ENCODE measurements at places on chromosomes 2 and 18. TPM values are rescaled to one million over a fixed set of nuclear protein-coding genes. Genes with fewer than 3 reads are reported as not detected.
A peak's percentile ranks its signal among the peaks of the same experiment; 100 is the strongest.

- no peak overlapping the region for H3K4me3 ChIP-seq
- no peaks in the 10 kb centered on the region for H3K27me3 ChIP-seq
- DNase-seq, result peak; percentile 63
Observed at GRCh38 chr2:52976143-52976949, 791.3 kb upstream of the CHAC2 start.

GRCh38 chr2:179331061-179331460 lies 66.4 kb upstream of the SESTD1 start:
- H3K4me1 ChIP-seq, result peaks cover 13% of the 10 kb centered on the region
- no peak for DNase-seq
- no peaks in the 10 kb centered on the region for H3K27me3 ChIP-seq
- no peaks in the 10 kb centered on the region for H3K36me3 ChIP-seq
- no peak overlapping the region for H3K27ac ChIP-seq
- H3K4me3 ChIP-seq, result no peak overlapping the region

Gene BCL11A
- total RNA-seq, result 4.3 TPM

- H3K4me1 ChIP-seq, result peaks cover 6% of the 10 kb centered on the region
- H3K27me3 ChIP-seq, result no peaks in the 10 kb centered on the region
- DNase-seq, result no peak
- no peak overlapping the region for H3K27ac ChIP-seq
- peaks cover 7% of the 10 kb centered on the region for H3K36me3 ChIP-seq
- no peak overlapping the region for H3K4me3 ChIP-seq
Observed at GRCh38 chr18:75497576-75498235, 70.2 kb upstream of the SMIM21 start.

DNA sequence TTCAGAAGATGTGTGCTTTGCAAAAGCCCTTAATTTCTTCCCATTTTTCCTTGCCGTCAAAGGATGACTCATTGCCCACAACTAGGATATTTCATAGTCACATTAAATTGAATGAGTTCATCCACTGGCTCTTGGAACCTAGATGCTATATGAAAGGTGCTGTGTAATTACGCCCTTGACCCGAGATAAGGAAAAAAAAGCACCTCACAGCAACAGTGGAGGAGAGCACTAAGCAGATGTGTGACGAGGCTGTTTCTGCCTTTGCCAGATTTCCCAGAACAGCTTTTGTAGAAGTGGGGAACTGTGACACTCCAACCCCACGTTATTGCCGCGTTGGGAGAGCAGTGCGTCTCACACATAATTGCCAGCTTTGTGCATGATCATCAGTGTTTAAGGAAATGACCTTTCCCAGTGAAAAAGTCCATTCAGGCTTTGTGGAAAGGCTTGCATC lies 33.3 kb upstream of the TMEM87B start:
- H3K4me1 ChIP-seq, result peaks cover 5% of the 10 kb centered on the region
- no peak overlapping the region for H3K27ac ChIP-seq
- no peak overlapping the region for H3K4me3 ChIP-seq

DNA sequence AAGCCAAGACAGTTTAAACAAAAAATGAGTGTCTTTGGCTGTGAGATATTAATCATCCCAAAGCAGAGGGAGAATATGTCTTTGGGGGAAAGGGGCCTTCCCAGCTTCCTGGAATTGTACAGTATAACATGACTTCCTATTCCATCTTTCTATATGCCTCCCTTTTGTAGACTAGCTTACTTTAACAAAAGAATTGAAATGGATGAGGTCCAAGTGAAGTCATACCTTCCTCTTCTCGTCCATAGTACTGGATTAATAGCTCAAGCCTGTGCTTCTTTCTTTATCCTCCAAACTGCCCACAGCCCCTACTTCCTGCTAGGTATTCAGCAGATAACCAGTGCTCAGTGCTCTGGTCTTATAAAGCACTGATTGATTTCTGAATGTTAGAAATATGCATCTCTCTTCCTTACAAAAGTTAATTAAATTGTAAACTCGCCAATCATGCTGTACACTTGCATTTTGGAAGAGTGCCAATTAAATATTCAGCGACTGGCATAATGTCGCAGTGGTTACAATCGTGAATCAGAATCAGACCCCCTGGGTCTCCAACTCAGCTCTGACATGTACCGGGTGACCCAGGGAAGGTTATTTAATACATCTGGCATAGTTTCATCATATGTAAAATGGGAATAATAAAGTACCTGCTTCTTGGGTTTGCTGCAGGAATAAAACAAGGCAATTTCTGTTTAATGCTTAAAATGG lies 325.1 kb downstream of the RND3 start:
- DNase-seq, result no peak
- no peak overlapping the region for H3K4me3 ChIP-seq
- H3K27ac ChIP-seq, result no peak overlapping the region
- no peaks in the 10 kb centered on the region for H3K36me3 ChIP-seq
- H3K4me1 ChIP-seq, result peaks cover 11% of the 10 kb centered on the region

DNA sequence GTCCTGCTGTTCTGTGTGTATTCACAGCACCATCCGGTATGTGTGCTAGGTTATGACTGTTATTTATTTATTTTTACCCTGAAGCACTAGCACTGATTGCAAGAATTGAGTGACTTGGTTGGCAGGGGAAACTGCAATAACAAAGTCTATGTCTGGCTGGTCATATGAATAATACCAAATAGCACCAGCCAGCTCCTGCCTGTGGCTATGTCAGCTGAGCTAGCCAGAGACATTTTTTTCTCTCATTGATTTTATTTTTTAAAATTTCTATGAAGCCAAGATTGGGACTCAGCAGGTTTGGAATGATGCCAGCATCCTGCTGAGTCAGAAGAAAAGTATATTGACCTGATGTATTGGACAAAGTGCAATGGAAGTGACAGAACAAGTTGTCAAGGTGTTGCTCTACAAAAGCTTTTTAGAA lies 188.5 kb upstream of the CDH2 start:
- H3K36me3 ChIP-seq, result no peaks in the 10 kb centered on the region
- H3K27ac ChIP-seq, result peak overlapping the region; percentile 76
- H3K4me3 ChIP-seq, result no peak overlapping the region
- DNase-seq, result peak; percentile 73
- H3K4me1 ChIP-seq, result no peaks in the 10 kb centered on the region

Gene C1QL2
- total RNA-seq, result not detected

Gene NYAP2
- total RNA-seq, result not detected

DNA sequence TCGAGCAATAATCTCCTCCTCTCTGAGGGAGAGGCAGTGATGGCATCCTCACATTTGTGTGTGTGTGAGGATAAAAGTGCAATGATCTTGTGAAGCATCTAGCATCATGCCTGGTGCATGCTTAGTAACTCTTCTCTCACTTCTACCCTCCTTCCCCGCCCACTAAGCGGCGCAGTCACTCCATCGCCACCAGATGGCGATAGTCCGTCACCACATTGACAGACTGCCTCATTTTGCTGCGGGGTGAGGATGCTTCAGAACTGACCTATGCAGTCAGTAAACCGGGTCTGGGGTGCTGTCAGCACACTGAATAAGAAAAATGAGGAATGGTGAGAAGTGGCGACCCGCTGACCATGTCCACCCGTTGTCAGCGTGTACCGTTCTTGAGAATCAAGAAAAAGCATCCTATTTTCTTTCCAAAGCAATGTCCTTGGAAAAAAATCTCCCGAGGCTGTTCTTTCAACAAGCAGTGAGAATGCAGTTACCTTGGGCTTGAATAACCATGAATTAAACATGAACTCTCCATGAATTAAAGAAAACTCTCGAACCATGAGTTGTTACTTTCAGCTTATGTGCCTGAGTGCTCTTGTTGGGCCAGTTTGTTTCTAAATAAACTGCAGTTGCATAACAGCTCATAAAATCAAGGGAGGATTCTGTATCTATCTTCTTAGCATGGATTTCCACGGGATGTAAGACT lies 37.3 kb upstream of the TMEM177 start:
- H3K27ac ChIP-seq, result no peak overlapping the region
- H3K4me1 ChIP-seq, result peaks cover 7% of the 10 kb centered on the region
- H3K36me3 ChIP-seq, result no peaks in the 10 kb centered on the region
- no peaks in the 10 kb centered on the region for H3K27me3 ChIP-seq
- no peak overlapping the region for H3K4me3 ChIP-seq
- peak; percentile 88 for DNase-seq

Gene EPB41L3
- not detected for total RNA-seq

DNA sequence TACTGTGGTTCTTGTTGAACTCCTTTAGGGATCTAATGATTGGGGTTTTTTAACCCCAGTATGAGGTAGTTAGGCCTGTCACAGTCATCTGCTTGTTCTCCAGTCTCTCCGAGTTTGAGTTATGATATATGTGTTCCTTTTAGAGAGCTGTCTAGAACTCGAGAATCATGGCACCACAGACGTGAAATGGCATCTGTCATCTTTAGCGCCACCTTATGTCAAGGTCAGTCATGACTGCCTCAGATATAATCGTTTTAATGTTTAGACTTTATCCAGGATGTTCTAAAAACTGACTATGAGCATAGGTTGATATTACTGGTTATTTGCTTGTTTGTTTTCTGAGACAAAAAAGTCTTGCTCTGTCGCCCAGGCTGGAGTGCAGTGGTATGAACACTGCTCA lies 112.2 kb downstream of the CEP192 start:
- no peaks in the 10 kb centered on the region for H3K27me3 ChIP-seq
- H3K36me3 ChIP-seq, result peaks cover 77% of the 10 kb centered on the region
- H3K27ac ChIP-seq, result no peak overlapping the region
- no peak for DNase-seq
- no peaks in the 10 kb centered on the region for H3K4me1 ChIP-seq
- H3K4me3 ChIP-seq, result no peak overlapping the region

Measured in MCF 10A (cell line).